Right kidney (tissue), 9 donors: ENCODE measurements at places on chromosomes 12 and 14.
A peak's percentile ranks its signal among the peaks of the same experiment; 100 is the strongest.

DNA sequence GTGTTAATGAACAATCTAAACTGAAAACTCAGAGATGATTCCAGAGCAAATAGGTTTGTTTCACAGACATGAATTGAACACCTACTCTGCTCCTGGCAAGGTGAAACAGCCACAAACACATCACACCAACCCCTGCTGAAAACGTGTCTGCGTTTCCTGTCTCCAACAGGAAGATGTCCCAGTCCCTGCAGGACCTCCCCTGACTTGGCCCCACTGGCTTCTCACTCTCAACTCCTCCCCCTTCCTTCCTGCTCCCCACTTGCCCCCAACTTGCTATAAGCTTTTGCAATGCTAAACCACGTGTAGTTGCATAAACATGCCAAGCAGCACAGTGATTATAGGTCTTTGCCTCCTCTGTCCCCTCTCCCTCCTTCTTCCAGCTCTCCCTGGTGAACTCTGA, 567.6 kb downstream of the BCL11B start:
- no peak for DNase-seq

DNA sequence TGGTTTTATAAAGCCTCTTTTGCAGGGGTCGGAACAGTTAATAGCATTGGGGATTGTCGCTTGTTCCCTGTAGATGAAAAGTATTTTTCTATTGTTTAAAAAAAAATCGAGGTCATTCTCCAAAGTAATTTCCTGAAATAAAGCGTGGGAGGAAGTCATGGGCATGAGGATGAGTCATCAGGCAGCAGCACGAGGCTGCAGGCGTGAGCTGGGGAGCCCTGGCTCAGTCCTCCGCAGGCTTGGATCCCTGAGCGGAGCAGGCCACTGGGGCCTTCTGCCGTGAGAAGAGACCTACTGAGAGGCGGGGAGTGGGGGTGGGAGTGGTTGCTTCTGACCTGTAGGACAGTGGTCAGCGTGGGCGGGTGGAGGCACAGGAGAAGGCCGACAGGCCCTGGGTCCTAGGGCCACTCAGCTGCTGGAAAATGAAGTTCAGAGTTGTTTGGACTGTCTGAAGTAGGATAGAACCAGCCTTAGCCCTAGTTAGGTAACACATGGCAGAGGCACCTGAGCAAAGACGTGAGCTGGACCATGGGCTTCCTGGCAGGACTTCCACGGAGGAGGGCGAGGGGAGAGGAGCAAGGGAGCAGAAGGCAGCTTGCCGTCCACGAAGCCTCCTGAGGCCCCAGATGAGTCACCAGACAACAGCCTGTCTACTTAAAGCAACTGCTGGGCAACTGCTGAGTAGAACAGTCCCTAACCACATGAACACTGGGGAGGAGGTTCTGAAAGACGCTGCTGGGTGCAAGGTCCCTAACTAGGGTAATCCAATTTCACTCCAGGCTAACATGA, 21.1 kb upstream of the LGALS3 start:
- DNase-seq = no peak

DNA sequence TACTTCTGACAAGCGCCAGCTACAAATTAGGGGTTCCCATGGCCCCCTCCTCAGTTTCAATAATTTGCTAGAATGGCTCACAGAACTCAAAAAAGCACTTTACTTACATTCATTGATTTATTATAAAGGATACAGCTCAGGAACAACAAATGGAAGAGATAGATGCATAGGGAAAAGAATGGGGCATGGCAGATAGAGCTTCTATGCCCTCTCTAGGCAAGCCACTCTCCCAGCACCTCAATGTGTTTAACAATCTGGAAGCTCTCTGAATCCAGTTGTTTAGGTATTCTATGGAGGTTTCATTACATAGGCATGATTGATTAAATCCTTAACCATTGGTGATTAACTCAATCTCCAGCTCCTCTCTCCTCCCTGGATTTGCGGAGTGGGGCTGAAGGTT, 184.5 kb upstream of the DAAM1 start:
- DNase-seq = no peak

GRCh38 chr14:80167793-80168448, 43.4 kb downstream of the DIO2 start:
- no peak for DNase-seq

DNA sequence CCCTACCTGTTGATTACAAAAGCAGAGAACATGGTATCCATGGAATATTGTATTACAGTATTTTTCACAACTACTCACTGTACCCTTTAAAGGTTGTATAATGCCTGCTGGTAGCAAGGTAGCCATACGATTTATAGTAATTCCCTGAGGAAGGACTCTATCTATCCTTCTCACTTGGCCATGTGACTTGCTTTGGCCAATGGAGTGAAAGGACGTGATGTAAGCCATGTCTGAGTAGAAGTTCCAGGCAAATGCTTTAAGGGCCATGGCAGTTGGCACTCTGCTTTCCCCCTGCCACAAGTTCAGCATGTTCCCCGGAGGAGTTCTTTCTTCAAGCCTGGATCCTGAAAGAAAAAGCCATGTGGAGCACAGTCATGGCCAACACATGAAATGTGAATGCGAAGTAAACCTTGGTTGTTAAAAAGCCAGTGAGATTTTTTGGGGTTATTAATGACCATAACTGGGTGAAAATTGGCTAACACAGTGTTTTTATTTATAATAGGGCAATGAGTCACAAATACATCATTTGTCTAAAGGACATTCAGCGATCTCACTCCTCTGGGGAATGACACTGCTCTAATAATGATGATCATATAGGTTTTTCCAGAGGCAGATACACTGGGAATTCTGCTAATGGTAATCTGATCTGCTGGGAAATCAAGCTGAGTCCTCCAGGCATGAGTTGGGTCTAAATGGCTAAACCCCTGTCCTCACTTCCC, 67.4 kb upstream of the SLC38A2 start:
- DNase-seq = no peak

GRCh38 chr12:109686523-109686922, 27.1 kb upstream of the FAM222A start:
- DNase-seq = no peak

DNA sequence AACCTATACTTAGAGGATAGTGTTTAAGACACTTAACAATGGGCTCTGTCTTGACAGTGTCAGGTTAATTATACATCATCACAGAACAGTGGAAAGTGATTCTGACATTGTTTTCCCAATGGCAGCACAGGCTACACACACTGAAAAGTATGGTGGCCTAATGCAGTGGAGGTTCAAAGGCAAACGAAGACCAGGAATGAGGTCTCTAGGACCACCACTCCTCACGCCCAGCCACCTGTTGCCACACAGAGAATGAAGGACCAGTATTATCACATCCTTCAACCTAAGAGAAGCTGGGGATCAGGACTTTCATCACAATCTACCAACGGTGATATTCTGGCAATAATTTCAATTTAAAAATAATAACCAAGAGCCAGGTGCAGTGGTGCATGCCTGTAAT, 34.5 kb upstream of the CDK2AP1 start:
- no peak for DNase-seq

GRCh38 chr12:92547420-92547819, 155.4 kb upstream of the PLEKHG7 start:
- no peak for DNase-seq

GRCh38 chr12:27560126-27560525, 36.1 kb downstream of the PPFIBP1 start:
- DNase-seq = no peak

DNA sequence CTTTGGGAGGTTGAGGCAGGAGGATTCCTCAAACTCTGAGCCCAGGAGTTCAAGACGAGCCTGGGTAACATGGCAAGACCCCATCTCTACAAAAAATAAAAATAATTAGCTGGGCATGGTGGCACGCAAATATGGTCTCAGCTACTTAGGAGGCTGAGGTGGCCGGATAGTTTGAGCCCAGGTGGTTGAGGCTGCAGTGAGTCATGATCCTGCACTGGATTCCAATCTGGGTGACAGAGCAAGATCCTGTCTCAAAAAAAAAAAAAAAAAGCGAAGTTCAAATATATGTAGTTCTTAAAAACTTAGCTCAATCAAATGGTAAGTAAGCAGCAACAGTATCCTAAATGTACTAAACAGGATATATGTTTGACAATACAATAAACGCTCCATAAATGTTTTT, 85.5 kb upstream of the SSTR1 start:
- no peak for DNase-seq

GRCh38 chr14:72291908-72292688, 359.9 kb downstream of the RGS6 start:
- peak; percentile 31 for DNase-seq

- peak; percentile 51 for DNase-seq
These were observed 1.1 kb downstream of the PAPLN start for GRCh38 chr14:73238424-73238852.

- no peak for DNase-seq
These were observed 129.1 kb downstream of the GPR135 start for GRCh38 chr14:59336098-59336497.

DNA sequence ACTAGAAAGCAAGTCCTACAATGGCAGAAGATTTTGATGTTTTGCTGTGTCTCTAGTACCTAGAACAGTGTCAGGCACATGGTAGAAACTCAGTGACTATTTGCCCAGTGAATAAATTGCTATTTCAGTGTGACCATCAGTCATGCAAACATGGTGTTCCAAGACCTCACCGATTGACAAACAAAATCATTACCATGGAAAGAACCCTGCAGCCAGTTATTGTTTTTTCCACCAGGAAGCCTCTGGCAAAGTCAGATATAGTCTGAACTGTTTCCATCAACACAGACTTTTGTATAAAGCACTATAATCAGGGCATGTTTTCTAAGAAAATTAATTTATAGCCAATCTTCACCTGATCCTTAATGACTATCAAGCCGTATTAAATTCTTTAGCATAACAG, 97.3 kb upstream of the RASSF8 start:
- no peak for DNase-seq

GRCh38 chr12:95545731-95546490, 5.4 kb downstream of the USP44 start:
- peak; percentile 11 for DNase-seq
